ENCODE measurements at places on chromosomes 3 and 15.

DNA sequence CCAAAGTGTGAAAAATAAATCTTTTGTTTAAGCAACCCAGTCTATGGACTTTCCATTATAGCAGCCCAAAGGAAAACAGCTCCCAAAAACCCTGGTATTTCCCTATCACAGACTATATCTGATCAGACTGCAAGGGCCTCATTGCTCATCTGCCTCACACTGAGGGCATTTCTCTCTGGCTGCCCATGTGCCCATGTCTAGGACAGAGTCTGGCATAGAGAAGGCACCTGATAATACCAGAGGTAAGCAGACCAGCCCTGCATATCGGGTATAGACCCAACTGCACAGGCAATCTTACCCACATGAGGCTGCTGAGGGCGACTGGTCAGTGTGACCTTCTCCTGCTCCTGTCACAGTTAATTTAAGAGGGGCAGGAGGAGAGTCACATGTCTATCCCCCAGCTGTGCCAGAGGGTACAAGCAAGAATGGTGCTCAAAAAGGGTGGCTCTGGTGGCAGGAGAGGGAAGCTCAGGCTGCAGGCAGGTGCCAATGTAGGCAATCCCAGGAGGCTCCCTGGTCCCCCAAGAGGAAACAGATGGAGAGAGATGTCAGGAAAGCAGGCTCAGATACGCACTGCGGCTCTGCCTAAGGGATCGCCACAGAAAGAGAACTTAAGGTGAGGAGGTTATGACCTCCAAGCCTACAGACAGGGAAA, 3.1 kb downstream of the CSRNP1 start:
- no peak for ATAC-seq

DNA sequence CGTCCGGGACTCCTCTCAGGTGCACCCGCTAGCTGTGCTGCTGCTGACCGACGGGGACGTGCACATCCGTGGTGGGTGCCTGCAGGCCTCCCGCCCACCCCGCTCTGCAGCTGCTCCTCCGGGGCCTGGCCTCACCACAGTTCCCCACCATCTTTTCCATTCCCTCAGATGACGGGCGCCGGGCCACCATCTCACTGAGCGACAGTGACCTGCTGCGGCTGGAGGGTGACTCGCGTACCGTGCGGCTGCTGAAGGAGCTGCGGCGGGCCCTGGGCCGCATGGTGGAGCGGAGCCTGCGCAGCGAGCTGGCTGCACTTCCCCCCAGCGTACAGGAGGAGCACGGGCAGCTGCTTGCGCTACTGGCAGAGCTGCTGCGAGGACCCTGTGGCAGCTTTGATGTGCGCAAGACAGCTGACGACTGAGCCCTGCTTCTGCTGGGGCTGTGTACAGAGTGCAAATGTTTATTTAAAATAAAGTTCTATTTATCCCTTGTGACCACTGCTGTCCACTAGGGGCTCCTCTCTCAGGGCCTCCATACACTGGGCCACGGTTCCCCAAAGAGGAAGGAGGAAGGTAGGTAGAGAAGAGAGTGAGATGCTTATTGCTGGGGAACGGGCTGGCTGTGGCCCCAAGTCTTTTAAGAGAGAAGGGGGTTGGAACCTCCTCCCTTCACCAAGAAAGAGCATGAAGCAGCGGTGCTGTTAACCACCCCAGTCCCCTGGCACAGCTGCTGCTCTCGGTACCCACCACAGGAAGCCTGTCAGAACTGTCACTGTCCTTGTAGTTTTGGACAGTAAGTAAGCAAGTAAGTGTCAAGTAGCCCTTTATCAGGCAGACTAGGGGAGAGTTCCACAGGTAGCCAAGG, 47.0 kb downstream of the DHX30 start:
- ATAC-seq, result peak; percentile 41

DNA sequence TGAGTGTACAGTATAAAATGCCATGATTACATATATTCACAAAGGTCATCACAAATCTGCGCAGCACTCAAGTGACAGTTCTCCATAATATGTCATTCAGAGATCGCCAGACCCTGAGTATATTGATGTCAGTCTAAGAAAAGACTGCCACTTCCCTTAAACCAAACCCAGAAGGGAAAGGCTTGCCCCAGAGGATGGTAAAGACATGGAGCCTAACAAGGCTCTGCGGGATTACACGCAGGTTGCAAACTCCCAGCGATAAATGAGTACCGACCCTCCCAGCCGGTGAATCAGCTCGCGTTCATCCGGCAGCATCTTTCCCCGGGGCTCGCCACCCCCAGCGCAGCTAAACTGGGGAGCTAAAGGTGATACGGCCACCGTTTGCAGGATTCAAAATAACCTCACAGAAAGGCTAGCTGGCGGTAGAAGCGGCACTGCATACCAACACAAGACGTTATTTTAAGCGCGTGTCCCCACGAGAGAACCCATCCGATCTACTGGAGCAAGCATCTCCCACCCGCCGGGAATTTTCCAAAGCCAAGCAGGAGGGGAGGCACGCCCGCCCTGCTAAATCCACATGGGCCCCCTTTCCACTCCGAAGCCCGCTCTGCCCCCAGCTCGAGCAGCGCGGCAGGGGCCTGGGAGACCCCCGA, 643 bp downstream of the MYO5A start:
- ATAC-seq, result peak; percentile 4

- no peak for ATAC-seq
Observed at GRCh38 chr3:189778340-189778950, 147.3 kb downstream of the TP63 start.

- ATAC-seq, result no peak
Observed at GRCh38 chr3:153615863-153616262, 453.8 kb downstream of the RAP2B start.

DNA sequence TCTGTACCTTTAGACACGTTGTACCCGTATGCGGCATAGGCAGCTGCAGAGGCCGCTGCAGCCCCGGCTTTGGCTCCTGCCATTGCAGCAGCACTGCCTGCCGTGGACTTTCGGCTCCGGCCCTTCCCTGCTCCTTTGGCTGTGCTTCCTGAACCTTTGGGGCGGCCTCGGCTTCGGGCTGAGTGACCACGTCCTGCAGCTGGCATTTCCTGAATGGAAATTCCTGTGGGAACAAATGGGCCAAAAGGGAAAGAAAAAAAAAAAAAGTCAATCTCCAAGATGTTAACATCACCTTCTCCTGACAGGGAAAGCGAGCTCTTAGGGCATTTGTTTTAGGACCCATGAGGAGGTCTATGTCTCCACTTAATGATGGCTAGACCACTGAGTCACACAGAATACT, 29.6 kb downstream of the CHAC1 start:
- no peak for ATAC-seq

GRCh38 chr3:105970283-105970682, 101.5 kb upstream of the CBLB start:
- ATAC-seq, result no peak

All from activated CD4-positive, CD25-positive, alpha-beta regulatory T cell treated with anti-CD3 and anti-CD28 coated beads, Interleukin-2, amount 50 U/mL, for 24 hours (primary cell).